ENCODE measurements at places on chromosomes 4 and X.

DNA sequence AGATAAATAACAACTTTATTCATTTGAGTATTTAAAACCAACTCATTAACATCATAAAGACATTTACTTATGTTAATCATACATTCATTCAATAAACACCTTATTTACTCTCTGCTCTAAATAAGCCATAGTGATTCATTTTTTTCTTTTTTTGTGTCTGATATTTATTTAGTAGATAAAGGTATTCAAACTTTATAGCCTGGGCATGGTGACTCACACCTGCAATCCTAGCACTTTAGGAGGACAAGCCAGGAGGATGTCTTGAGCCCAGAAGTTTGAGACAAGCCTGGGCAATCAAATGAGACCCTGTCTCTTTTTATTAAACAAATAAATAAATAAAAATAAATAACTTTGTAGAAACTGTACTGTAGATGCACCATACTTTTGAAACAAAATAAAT lies 771.3 kb upstream of the PCDH7 start:
- DNase-seq = no peak

DNA sequence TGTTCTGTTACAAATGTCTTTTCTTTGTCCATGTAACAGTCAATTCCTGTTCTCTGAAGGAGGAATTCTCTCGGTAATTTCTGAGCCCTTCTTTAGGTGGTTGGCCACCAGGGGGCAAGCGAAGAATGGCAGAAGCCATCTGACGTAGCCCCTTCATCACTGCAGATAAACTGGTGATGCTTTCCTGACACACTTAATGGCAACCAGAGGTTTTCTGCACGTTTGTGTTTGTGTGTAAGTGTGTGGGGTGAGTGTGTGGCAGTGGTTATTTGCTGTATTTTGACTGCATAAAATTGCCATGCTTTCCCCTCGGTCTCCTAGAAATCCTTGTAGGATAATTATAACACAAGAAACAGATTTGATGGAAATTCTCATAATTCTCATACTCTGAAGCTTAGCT lies 64.8 kb upstream of the STOX2 start:
- DNase-seq = peak; percentile 68

DNA sequence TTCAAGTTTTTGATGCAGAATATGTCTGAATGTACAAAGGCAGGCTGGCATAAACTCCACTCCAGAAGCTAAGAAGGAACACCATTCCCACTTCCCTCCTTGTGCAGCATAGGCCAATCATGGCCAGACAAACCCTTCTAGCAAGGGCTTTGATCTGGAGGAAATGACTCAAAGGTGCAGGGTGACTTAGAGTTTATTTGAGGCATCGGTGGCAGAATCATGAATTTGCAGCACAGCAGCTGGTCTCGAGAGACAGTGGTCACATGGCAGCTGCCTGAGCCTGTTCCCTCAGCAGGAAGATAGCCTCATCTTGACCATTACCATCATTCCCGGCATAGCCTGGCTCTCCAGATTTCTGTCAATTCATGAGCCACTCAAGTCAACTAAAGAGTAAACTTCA lies 154.5 kb downstream of the ATP10D start:
- DNase-seq = no peak

GRCh38 chrX:63809173-63809572 lies 24.2 kb upstream of the ARHGEF9 start:
- no peak for DNase-seq

GRCh38 chr4:56622176-56622575 lies 58.9 kb downstream of the HOPX start:
- DNase-seq = peak; percentile 42

- DNase-seq = no peak
Measured at GRCh38 chrX:64202808-64203325, 2.6 kb downstream of the AMER1 start.

- DNase-seq = no peak
Measured at GRCh38 chr4:184423003-184423686, 51.2 kb downstream of the IRF2 start.

GRCh38 chr4:88014386-88014905 lies 7.0 kb downstream of the PKD2 start:
- DNase-seq = no peak

GRCh38 chrX:31240982-31241381 lies 169.1 kb upstream of the FTHL17 start:
- no peak for DNase-seq

- DNase-seq = no peak
Measured at GRCh38 chr4:99300934-99301333, 10.1 kb upstream of the ADH1A start.

DNA sequence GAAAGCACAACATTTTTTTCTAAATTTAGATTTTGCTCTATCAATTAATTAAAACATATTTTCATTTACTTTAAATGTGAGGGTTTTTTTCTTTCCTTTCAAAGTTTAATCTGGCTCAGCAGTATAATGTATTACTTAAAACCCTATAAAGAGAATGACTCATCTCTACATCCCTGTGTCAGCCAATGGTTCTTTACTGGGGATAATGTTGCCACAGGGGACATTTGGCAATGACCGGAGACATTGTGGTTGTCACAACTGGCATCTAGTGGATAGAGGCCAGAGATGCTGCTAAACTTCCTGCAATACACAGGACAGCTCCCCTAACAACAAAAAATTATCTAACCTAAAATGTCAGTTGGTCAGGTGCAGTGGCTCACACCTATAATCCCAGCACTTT lies 53.8 kb downstream of the SYNPO2 start:
- no peak for DNase-seq

GRCh38 chr4:42398171-42398870 lies 1.0 kb downstream of the SHISA3 start:
- DNase-seq = no peak

GRCh38 chrX:39760930-39761329 lies 336.8 kb downstream of the BCOR start:
- no peak for DNase-seq

- no peak for DNase-seq
Measured at GRCh38 chr4:164011791-164012190, 517.3 kb downstream of the TMA16 start.

DNA sequence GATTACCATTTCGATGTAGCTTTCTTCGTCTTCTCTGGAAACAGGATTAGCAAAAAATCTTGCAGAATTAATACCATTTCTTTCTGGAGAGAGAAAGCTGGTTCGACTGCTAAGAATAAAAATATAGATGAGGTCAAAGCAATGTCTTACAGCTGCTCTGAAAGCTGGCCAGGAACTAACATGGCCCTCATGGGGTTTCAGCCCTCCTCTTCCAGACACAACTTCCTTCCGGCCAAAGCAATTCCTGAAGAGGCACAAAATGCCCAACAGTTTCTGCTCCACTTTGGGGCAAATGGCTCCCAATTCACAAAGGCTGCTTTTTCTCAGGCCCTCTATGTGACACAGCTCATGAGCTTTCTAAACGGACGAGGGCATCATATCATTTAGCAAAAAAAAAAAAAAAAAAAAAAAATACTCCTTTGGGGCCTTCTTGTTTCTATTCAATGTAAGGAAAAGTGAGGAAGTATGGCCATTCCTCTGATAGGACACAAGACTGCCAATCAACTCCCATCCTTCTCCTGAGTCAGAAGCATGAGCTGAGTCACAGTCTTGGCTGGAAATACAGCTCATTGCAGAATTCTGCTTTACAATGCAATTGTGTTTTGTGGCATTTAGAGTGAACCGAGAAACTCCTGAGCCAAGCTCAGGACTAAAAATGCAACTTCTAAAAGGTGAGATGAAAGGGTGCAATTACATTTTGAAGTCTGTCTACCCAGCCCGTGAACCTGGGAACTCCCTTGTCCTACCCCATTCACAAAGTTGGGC lies 42.7 kb upstream of the CTAG2 start:
- DNase-seq = no peak

DNA sequence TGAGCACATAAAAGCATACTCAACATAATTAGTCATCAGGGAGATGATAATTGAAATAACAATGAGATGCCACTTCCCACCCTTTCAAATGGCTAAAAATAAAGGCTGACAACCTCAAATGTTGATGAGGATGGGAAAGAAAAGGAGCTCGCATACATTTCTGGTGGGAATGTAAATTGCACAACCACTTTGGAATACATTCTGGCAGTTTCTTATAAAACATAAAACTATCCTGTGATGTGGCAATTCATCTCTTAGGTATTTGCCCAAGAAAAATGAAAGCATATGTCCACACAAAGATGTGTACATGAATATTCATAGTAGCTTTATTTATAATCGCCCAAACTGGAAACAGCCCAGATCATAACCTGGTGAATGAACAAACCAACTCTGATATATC lies 687 bp upstream of the ZNF275 start:
- DNase-seq = no peak

DNA sequence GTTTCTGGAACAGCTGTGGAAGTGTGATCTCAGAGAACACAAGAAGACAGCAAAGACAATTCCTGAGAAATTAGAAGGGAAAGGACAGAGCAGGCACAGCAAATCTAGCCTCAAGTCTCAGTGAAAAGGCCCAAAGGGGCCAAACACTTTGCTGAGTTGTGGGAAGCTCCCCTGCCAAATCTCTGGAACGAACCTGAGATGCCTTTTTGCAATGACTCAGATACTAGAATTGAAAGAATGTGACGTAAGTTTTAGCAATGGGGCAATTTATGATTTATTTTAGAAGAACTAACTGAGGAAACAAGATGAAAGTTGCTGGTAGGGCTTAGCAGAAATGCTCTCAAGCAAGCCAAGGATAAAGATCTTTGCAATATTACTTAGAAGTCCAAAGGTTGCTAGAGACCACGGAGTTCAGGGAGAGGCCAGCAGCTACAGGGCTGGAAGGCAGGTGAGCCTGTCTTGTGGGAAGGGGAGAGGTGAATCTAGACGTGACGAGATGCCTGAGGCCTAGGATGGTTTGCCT lies 92.8 kb downstream of the AMELX start:
- no peak for DNase-seq

GRCh38 chr4:656436-657337 lies 17.4 kb downstream of the ATP5ME start:
- no peak for DNase-seq

DNA sequence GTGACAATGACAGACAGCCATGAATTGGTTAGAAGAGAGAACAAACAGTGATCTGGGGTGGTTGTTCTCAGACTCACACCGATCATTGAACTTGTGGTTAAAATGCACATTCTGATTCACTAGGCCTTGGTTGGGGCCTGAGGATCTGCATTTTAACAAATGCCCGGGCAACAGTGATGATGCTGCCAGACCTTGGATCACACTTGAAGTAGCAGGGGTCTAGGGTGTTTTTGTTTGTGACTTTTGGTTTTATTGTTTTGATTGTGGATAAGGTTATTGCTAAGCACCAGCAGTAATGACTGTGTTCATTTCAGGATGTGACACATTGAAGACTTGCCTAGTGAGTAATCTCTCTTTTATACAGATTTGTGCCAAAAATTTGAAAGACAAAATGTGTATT lies 36.5 kb downstream of the TXLNG start:
- no peak for DNase-seq

DNA sequence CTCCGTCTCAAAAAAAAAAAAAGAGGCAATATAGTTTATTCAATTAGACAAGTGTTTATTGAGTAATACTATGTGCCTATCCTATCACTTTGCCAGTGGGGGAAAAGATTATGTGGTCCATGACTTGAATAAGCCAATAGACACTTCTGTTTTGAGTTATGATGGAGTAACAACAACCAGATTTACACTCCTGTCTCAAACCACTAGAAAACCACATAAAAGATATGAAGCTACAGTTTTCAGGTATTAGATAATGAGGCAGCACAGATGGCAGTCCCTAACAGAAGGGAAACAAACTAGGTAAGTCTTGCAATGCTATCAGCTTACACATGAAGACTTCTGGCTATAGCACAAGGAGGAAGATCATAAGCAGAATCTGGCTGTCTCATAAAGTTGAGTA lies 22.5 kb downstream of the NFXL1 start:
- DNase-seq = no peak

DNA sequence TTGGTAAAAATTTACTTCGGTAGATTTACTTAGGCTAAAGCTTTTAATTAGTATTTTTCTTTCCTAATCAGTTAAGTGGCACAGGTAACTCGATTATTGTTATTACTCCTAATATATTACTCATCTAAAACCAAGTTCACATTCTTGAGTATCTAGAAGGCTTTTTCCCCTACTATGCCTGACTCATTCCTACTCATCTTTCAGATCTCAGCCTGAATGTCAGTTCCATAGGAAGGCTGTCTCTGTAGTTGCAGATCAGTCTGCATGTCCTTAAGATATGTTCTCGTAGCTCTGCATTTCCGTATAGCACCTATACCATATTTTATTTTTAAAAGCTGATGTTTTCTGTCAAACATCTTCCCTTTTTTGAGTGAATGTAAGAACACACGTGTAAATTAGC lies 5.9 kb upstream of the FAM184B start:
- no peak for DNase-seq
